Memory B cell (primary cell): ENCODE measurements at places on chromosomes 12 and 14.
A peak's percentile ranks its signal among the peaks of the same experiment; 100 is the strongest.

GRCh38 chr12:69096669-69097335, 142.6 kb upstream of the CPSF6 start:
- no peak for DNase-seq

DNA sequence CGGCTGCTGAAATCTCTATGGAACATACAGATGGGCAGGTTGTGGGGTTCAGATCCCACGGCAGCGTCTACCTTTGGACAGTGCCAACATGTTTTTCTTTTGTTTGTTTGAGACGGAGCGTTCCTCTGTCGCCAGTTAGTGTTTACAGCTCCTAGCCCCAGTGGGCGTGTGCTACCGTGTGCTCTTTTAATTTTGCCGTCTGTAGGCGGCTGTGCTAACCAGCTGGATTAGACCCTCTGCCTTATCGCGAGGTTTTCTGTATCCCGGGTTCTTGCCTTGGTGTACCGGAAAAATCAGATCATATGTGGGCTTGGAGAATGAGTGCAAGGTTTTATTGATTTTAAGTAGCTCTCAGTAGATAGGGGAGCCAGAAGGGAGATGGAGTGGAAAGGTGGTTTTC, 9.8 kb upstream of the GALNT6 start:
- DNase-seq, result no peak

- DNase-seq, result no peak
Measured at GRCh38 chr12:24197532-24197931, 248.1 kb upstream of the SOX5 start.

DNA sequence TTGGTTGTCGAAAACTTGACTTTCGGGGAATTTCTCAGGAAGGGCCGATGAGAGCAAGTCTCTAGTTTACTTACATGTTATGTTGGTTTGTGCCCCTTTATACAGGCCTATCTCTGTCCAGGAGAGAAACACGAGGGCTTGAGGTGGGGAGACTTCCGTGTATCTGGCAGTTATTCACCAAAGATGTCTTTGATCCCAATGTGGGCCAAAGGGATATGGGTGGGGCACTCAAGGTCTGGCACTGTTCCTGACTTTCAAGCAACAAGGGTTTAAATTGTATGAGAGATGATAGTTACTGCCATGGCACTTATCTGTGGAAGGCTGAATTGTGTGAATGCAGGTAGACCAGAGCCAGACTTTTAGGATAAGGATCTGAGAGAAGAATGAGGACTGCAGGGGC, 137.2 kb upstream of the DHRS4 start:
- no peak for DNase-seq

- DNase-seq, result peak; percentile 79
Measured at GRCh38 chr12:109154451-109155438, 38.4 kb downstream of the ACACB start.

DNA sequence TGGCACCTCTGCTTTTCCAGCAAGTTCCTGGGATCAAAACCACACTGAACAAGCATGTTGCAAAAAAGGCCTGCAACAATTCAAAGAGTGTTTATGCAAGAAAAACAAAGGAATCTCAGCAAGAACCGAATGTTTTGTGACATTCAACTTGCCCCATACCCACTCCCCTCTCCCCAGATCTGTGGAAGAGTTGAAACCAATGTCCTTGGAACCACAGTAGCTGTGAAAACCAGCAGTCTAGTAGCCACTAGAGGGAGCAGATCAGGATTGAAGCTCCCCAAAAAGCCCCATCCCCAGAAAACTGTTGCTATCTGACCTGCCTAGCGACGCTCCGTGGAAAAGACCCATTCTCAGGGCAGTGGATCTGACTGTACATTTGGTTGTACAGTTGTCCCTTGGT, 27.1 kb downstream of the PRKAB1 start:
- no peak for DNase-seq
